ENCODE measurements at places on chromosomes 12 and 14.

- DNase-seq, result no peak
Observed at GRCh38 chr12:59298296-59298695, 297.5 kb upstream of the SLC16A7 start.

DNA sequence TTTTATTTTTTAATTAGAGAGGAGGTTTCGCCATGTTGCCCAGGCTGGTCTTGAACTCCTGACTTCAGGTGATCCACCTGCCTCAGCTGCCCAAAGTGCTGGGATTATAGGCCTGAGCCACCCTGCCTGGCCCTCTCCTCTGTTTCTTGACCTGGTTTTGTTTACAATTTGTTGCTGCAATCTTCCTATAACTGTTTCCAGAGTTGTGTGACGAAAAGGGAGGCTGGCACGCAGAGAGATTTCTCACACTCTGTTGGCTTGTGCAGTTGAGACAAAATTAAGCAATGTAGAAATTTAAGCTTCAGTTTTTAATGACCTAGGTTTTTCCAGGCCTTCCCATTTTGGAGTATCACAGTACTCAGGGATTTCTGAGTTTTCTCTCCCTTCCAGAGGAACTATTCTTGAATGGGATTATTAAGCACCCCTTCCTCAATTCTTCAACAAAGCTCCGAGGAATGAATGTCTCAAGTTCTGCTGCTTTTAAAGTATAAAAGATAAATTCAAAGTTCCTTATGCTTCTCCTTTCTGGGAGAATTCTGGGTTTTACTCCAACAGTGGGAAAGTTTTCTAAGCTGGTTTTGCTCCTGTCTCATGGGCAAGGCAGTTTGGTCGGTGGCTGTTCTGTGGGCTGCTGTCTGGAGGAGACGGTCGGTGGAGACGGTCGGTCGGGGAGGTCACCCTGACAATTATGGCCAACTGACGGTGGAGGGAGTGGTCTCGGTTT, 20.4 kb upstream of the FOS start:
- DNase-seq, result no peak

- no peak for DNase-seq
Observed at GRCh38 chr14:100454437-100454836, 131.3 kb downstream of the SLC25A47 start.

DNA sequence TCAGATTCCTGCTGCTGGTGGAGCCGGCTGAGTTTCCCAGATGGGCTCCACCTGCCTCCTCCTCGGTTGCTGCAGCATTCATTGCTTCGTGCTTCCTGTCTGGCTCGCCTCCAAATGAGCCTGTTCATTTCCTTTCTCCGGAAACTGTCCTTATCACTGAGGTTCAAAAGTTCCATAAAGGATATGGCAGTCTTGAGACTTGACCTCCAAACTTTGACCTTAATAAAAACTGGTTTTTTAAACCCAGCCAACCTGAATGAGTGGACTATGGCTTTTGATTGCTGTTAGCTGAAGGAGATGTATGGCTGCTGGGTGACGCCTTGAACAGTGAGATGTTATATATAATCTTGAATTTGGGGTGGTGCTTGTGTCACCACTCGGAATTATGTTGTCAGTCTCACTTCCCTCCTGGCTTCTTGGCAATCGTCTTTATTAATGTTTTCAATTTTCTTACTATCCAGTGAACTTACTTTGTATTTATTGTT, 62.7 kb downstream of the RASSF3 start:
- DNase-seq, result no peak

GRCh38 chr12:2876431-2877046, 435 bp downstream of the FOXM1 start:
- DNase-seq, result peak; percentile 39

DNA sequence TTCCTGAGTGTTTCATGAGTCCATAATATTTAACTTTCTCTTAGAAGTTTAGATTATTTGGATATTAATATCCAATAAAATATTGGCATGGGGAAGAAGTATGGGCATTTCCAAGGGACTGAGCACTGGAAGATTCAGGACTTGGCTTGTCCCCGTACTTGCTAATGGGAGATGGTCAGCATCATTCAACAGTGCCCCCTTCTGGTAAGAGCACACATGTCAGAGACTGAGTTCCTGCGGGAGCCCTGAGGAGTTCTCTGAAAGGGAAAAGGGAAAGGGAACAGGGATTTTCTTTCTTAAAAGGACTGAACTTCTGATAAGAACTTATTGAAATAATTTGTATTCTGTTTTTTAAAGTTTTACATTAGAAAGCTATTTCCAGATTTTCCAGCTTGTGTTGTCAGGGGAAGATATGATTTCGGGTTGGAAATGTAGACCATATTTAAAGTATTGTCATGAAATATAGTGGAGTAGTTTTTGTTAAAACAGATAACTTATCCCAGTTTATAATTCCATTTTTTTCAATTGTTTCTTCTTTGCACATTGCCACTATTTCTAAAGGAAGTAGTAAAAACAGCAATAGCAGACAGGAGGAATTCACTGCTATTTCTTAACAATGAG, 59.8 kb upstream of the C12orf71 start:
- peak; percentile 57 for DNase-seq

DNA sequence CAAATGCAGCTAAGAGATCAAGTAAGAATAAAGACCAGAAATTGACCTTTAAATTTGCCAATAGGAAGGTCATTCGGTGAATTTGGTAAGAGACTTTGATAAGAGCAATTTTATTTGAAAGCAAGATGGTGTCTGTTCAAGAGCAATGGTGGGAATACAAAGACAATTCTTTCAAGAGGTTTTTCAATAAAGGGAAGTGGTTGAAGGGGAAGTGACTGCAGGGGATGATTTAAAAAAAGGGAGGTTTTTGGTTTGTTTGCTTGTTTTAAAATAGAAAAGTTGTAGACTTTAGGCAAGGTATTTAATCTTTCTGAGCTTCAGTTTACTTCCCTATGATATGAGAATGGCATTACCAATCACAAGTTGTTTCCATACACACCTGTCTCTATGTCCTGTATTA, 4.3 kb upstream of the APPL2 start:
- DNase-seq, result no peak
